ENCODE measurements at places on chromosomes 3 and 15. TPM values are rescaled to one million over a fixed set of nuclear protein-coding genes. Genes with fewer than 3 reads are reported as not detected.

GRCh38 chr15:58840048-58840447 is 68.9 kb downstream of the MINDY2 start:
- no peak for DNase-seq

DNA sequence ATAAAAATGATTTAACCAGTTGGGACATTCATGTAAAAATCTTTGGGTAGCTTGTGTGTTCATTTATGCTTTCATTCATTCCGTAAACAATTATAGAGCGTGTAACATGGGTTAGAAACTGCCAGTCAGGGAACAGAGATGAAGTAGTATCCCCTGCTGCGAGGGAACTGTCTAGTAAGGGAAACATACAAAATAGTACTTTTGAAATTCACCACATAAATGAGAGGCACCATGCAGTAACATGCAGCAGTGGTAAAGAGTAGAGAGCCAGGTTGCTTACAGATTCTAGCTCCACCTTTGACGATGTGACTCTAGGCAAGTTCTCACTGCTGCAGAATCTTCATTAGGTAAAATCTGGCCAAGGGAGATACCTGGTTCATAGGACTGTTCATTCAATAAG is 938 bp downstream of the DZIP3 start:
- DNase-seq = no peak

- DNase-seq = no peak
Observed at GRCh38 chr3:162262129-162262528, 765.5 kb downstream of the OTOL1 start.

- no peak for DNase-seq
Observed at GRCh38 chr3:60469481-60469880, 781.8 kb downstream of the FHIT start.

- no peak for DNase-seq
Observed at GRCh38 chr15:70159001-70159712, 61.4 kb upstream of the TLE3 start.

Gene TTC23
- total RNA-seq = 12.5 TPM

Measured in upper lobe of left lung (tissue), 6 donors.